ENCODE measurements at places on chromosomes 5 and 9.

DNA sequence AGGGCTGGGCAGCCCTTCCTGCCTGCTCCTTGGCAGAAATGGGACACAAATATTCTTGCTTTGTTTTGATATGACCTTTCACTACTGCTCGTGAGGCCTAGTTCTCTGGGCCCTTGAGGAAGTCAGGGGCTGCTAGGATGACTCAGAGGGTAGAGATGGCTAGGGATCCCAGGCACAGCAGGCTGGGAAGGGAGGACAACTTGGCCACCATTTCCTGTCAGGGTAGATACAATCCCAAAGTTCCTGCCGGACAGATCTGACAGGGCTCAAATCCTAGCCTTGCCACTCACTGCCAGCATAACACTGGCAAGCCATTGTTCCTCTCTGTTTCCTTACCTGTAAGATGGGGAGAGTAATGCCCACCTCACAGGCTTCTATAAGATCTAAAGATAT lies 31.7 kb upstream of the MEIKIN start:
- no peaks in the 10 kb centered on the region for H3K27me3 ChIP-seq
- H3K4me3 ChIP-seq: no peak overlapping the region
- no peaks in the 10 kb centered on the region for H3K36me3 ChIP-seq
- ATAC-seq: no peak

DNA sequence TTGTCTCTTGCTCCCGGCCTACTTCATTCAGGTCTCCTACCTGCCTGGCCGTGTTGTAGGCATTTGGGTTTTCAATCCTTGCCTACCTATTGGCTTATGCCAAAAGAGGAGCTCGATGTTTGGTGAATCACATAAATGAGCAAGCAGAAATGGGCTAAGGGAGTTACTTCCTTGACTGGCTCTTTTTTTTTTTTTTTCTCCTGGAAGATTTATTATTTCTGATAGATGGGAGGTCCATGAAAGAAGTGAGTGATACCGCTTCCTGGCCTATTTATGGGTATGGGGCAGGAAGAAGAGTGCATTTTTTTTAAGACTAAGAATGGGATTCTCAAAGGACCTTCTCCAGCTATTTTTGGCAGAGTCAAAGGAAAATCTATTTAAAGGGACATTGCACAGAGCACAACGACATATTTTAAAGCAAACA lies 294.1 kb downstream of the ARHGAP26 start:
- peak overlapping the region; percentile 47 for H3K27ac ChIP-seq
- peaks cover 7% of the 10 kb centered on the region for H3K36me3 ChIP-seq
- peaks cover 72% of the 10 kb centered on the region for H3K4me1 ChIP-seq

GRCh38 chr5:2634399-2635176 lies 116.9 kb downstream of the IRX2 start:
- no peak for ATAC-seq
- H3K4me1 ChIP-seq: no peaks in the 10 kb centered on the region
- no peak overlapping the region for H3K27ac ChIP-seq
- H3K4me3 ChIP-seq: no peak overlapping the region
- H3K36me3 ChIP-seq: no peaks in the 10 kb centered on the region

- ATAC-seq: no peak
- no peak overlapping the region for H3K4me3 ChIP-seq
- no peak overlapping the region for H3K27ac ChIP-seq
These were observed 94.4 kb upstream of the IL6ST start for GRCh38 chr5:56088967-56089829.

- H3K36me3 ChIP-seq: no peaks in the 10 kb centered on the region
- no peaks in the 10 kb centered on the region for H3K4me1 ChIP-seq
- no peaks in the 10 kb centered on the region for H3K27me3 ChIP-seq
- no peak overlapping the region for H3K4me3 ChIP-seq
These were observed 4.3 kb upstream of the IFNB1 start for GRCh38 chr9:21081999-21082398.

Data from gastroesophageal sphincter (tissue), 4 donors.